Umbilical cord (tissue), 2 donors: ENCODE measurements at places on chromosomes 12 and 14.

DNA sequence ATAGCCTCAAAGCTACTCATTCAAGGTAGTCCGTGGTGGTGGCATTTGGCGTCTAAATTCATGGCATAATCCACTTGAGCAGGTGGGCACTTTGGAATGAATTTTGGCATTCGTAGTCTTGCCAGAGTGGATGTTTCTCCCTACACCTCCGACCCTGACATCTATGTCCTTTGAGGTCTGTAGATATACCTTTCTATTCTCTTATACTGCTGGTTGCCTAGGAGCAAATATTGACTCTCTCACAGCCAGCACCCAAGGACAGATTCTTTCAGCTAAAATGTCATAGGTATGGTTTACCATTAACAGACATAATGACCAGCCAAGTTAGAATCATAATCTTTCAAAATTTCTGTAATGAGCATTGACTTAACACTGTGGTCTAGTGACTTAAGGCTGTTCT is 47.4 kb upstream of the FLRT2 start:
- DNase-seq, result no peak

DNA sequence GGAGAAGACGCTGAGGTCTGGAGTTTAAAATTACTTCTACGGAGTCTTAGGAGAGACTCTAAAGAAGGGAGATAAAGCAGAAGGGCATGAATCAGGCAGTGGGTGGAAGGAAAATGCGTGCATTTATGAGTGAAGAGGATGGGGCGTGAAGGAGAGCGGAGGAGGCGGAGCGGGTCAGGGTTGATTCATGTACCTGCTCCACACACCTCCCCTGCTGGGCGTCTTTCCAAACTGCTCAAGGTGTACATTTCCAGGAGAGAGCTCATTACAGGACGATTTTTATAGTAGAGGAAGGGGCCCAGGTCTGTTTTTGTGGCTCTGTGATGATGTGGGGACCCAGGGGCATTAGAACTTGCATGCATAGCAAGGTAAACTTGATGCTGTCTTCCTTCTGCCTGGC is 65.0 kb upstream of the ASPG start:
- DNase-seq, result no peak

- no peak for DNase-seq
These were observed 129.6 kb downstream of the GXYLT1 start for GRCh38 chr12:42015051-42015461.

- no peak for DNase-seq
These were observed 22.2 kb downstream of the SUDS3 start for GRCh38 chr12:118398524-118398923.

GRCh38 chr12:89880690-89881350 is 172.2 kb upstream of the ATP2B1 start:
- DNase-seq, result no peak
